HT1080 (cell line): ENCODE measurements at places on chromosomes 6 and 20. TPM values are rescaled to one million over a fixed set of nuclear protein-coding genes. Genes with fewer than 3 reads are reported as not detected.
A peak's percentile ranks its signal among the peaks of the same experiment; 100 is the strongest.

The OR2J1 gene
- total RNA-seq: not detected in 2 replicates

The MOCS1 gene
- 16.9 and 22.7 TPM in 2 replicates for total RNA-seq

DNA sequence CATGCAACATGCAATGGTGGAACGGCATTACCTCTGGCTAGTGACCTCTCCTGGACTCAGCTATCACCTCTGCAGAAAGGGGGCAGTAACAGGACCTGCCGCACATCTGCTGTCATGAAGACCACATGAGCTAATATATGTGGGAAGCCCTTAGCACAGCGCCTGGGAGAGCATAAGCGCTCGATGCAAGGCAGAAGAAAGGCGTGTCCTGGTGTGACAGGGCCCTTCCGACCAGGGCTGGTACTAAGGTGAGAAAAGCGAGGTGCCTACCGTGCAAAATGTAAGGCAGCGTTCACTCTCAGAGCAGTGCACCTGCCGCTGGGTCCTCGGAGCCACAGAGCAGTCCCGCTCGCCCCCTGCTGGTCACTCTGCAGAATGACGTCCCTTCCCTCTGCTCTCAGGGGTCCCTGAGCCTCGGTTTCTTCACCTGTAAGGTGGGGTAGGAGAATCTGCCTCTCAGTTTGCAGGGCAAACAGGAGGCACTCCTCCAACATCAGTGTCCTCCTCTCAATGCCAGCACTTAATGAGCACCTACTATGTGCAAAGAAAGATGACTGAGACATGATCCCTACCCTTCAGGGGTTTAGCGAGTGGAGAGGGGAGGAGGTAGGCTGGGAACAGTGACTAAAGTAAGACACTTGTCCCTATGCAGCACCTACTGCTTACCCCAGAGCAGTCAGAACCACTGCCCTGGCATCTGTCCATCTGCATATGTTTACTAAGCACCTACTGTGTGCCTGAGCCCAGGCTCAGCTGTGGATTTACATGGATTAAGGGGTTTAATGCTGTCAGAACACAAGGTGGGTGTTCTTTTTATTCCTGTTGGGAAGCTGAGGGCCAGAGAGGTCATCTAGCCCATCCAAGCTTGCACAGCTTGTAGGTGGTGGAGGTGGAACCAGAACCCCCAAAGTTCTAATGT lies 41.1 kb upstream of the PTGIS start:
- peak; percentile 36 for DNase-seq

DNA sequence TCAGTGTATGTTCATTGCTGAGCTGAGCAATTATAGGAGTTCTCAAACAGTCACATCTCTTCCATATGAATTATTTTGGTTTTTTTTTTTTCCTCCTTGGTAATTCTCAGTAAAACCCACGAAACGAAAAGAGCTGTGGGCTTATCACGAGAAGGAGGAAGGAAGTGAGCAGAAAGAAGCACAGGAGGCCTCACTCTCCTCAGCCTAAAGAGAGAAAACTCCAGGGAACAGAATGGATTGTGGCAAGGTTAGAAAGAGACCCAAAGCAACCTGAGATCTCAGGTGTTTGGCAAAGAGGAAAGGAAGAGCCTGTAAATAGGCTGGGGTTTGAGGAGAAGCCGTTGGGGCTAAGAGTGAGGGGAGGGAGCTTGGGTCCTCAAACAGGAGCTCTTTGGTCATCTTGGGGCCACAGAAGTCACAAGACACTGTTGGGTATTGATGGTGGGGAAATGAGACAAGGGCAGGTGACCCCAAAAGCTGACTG lies 67.8 kb upstream of the CITED2 start:
- DNase-seq: no peak

DNA sequence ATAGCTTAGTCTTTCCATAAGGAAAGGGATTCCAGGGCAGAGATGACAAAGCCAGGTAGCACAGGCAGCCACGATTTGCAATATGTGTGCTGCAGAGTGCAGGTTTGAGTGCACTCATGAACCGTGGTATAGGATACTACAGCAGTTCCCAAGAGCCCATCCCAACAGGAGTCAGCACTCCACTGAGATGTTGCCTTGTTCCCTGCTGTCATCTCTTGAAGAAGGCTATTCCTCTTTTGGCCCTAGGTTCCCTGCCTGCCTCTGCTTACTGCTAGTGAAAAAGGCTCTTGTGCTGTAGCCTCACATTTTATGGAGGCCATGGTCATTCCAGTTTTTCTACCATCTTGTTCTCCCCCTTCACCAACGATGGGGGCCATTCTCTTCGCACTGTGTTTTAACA lies 40.2 kb downstream of the RALY start:
- no peak for DNase-seq

DNA sequence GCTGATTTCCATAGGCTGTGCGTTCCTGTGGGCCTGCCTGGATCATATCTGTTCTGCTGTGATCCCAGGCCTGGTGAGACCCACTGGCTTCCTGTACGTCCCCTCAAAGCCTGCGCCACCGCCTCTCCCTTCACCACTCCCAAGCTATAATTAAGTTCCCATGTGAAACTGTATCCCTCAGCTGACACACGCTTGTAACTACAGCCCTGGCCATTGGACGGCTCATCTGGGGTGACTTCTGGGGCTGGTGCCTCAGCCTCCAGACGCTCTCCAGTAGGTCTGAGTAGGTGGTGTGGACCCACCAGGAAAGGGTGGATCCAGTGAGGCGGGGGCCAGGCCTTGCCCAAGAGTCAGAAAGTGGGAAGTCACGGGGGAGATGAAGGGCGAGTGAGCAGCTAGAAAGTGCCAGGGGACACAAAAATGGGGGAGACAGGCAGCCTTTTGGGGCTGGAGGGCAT lies 21.0 kb downstream of the PPARD start:
- no peak for DNase-seq

DNA sequence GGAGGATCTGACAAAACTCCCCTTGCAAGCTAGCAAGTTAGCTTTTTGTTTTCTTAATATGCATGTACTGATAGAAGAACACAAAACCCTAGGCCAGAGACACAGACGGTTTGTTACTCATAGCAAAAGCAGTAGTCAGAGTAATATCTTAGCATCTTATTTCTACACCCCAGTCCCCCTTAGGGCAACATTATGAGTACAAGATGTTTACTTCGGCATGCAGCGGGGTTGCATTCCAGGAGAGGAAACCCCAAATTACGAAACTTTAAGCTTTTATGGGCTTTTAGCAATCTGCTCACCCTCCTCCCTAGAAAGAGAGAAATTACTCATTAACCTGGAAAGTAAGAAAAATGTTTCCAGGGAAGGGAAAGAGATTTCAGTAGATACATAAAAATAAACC lies 1286.9 kb downstream of the EPHA7 start:
- no peak for DNase-seq
